Mononuclear cell (primary cell): ENCODE measurements at places on chromosomes 7 and 10. TPM values are rescaled to one million over a fixed set of nuclear protein-coding genes. Genes with fewer than 3 reads are reported as not detected.

Gene HPSE2
- total RNA-seq, result not detected

Gene PPP1R17
- not detected for total RNA-seq

Gene MGAM2
- total RNA-seq, result 0.10 TPM

Gene CHST3
- total RNA-seq, result under 0.01 TPM
